ENCODE measurements at places on chromosomes 7 and 10.

DNA sequence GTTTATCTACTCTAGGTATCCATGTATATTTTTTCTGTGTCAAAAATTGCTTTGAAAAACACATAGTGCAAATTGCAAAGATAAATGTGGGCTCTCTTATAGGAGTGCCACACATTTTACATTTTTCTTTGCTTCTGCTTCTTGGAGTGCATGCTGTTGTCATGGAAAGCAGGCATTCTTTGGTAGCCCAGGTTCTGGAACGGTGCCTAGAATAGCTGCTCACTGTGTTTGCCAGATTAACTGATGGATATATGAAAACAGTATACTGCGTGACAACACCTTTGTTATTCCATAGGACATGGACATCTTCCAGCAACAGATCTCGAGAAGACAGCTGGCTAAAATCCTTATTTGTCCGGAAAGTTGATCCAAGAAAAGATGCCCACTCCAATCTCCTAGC, 13.4 kb downstream of the NIPSNAP2 start:
- peaks cover 26% of the 10 kb centered on the region for H3K36me3 ChIP-seq
- no peak overlapping the region for H3K4me3 ChIP-seq
- no peak for DNase-seq
- H3K4me1 ChIP-seq: no peaks in the 10 kb centered on the region
- no peaks in the 10 kb centered on the region for H3K27me3 ChIP-seq

DNA sequence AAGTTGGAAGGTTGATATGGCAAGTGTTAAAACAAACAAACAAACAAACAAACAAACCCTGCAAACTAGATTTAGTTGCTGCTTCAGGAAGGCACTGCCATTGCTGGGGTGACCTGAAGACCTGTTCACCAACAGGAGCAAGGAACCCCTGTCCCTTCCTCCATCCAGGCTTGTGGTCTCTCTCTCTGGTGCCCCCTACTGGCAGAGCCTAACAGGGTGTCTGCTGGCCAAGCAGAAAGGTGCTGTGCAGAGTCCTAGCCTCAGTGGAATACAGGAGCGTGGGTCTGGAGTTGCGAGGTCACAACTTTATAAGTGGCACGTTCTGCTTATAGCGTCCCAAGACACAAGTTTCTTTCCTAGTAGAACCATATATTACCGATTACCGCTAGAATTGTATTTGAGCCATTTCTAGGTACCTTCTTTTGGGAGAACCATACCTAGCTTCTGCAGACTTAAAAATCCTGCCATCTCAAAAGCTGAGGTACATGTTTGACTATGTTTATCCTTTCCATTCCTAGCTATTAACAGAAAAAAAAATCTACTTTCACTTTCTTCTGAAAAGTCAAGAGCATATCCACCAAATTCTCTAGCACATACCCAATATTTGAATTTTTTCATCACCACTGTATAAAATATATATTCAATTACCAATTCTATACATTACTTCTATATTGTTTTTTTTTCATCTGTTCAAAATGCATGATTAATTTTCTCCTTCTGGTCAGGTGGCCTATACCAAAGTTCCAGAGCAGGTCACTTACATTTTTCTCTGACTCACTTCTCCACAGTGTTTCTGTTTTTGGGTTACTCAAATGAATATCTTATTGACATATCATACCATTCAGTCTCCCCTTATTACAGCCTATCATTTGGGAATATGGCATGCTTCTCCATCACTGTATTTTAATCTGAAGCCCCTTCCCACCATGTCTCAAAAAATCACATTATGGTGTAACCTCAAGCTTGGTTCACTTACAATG, 29.1 kb upstream of the CALD1 start:
- H3K36me3 ChIP-seq: no peaks in the 10 kb centered on the region
- H3K27me3 ChIP-seq: no peaks in the 10 kb centered on the region
- no peak overlapping the region for H3K4me3 ChIP-seq
- DNase-seq: peak; percentile 76
- no peak overlapping the region for H3K27ac ChIP-seq

- H3K27me3 ChIP-seq: peaks cover 6% of the 10 kb centered on the region
- no peak overlapping the region for H3K27ac ChIP-seq
- no peak for DNase-seq
- H3K4me1 ChIP-seq: no peaks in the 10 kb centered on the region
- H3K36me3 ChIP-seq: no peaks in the 10 kb centered on the region
- no peak overlapping the region for H3K4me3 ChIP-seq
Observed at GRCh38 chr7:29839921-29840320, 33.6 kb downstream of the WIPF3 start.

- peaks cover 20% of the 10 kb centered on the region for H3K4me1 ChIP-seq
- H3K4me3 ChIP-seq: no peak overlapping the region
- no peaks in the 10 kb centered on the region for H3K36me3 ChIP-seq
- peaks cover 98% of the 10 kb centered on the region for H3K27me3 ChIP-seq
- no peak for DNase-seq
Observed at GRCh38 chr7:27148756-27149641, 1.4 kb upstream of the HOXA6 start.

DNA sequence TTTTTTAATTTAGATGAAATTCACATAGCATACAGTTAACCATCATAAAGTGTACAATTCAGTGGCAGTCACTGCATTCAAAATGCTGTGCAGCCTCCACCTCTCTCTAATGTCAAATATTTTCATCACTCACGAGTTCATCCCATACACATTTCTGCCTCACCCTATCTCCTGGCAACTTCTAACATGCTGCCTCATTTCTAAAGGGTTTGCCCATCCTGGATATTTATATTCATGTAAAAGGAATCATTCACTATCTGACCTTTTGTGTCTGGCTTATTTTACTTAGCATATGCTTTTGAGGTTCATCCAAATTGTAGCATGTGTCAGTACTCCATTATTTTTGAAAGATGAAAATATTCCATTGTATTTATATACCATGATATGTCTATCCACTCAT, 286.9 kb upstream of the VSTM2A start:
- H3K27me3 ChIP-seq: no peaks in the 10 kb centered on the region
- no peak overlapping the region for H3K27ac ChIP-seq
- no peaks in the 10 kb centered on the region for H3K36me3 ChIP-seq
- DNase-seq: no peak
- H3K4me1 ChIP-seq: no peaks in the 10 kb centered on the region
- no peak overlapping the region for H3K4me3 ChIP-seq

DNA sequence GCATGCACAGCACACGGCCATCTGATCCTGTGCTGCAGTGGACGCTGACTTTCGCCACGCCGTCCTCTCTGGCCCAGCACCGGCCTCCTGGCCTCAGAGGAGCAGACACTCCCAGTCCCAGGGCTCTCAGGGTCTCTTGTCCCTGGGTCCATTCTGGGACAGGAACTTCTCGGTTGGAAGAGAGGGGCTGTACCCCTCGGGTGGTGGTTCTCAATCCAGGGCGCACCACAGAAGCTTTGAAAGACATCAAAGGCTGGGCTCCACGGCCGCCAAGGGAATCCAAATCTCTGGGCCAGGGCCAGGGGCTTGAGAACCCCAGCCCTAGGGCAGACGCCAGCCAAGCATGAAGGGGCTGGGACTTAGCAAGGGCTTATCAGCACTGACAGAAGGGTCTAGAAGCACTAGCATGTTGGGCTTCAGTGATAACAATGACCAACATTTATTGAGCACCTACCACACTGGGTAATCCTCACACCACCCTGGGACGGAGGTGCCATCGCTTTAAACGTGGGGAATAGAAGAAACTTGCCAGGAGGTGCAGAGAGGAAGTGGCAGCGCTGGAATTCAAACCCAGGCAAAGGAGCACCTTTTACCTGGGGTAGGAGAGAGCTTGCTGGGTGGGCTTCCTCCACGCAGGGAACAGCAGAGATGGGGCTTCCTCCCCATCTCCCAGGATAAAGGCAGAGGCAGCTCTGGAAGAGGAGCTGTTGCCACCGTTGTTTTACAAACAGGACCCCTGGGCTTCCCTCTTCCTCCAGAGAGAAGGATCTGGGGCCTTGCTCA, 1.8 kb upstream of the PYROXD2 start:
- no peak for DNase-seq
- H3K4me3 ChIP-seq: no peak overlapping the region
- peaks cover 19% of the 10 kb centered on the region for H3K4me1 ChIP-seq
- H3K36me3 ChIP-seq: peaks cover 16% of the 10 kb centered on the region

GRCh38 chr10:64358907-64359306, 837.7 kb downstream of the REEP3 start:
- no peak overlapping the region for H3K4me3 ChIP-seq
- no peaks in the 10 kb centered on the region for H3K27me3 ChIP-seq
- no peaks in the 10 kb centered on the region for H3K4me1 ChIP-seq
- H3K36me3 ChIP-seq: no peaks in the 10 kb centered on the region
- H3K27ac ChIP-seq: no peak overlapping the region

- no peak overlapping the region for H3K27ac ChIP-seq
- no peak overlapping the region for H3K4me3 ChIP-seq
- no peak for DNase-seq
- H3K36me3 ChIP-seq: no peaks in the 10 kb centered on the region
- H3K27me3 ChIP-seq: peaks cover 28% of the 10 kb centered on the region
- H3K4me1 ChIP-seq: no peaks in the 10 kb centered on the region
Observed at GRCh38 chr7:157729566-157729965, 392.8 kb downstream of the DNAJB6 start.

DNA sequence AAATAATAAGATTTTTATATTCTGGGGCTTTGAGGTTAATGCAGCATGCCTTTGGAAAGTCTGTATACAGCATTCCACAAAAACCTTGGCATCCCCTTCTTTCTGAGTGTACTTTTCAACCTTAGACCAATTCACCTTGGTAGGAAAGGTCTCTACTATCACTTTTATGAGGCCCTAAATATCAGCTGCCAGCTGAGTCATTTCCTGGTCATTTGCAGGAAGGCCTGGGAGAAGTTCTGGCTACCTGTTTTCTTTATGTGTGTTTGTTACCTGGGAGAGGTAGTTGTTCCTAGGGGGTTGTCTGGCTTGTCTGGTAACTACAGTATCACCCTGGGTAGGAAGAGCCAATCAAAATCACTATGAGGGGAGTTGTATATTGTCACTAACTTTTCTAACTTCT, 4.1 kb downstream of the SPAM1 start:
- H3K36me3 ChIP-seq: no peaks in the 10 kb centered on the region
- no peak overlapping the region for H3K4me3 ChIP-seq
- no peaks in the 10 kb centered on the region for H3K27me3 ChIP-seq
- no peaks in the 10 kb centered on the region for H3K4me1 ChIP-seq
- H3K27ac ChIP-seq: no peak overlapping the region
- no peak for DNase-seq

DNA sequence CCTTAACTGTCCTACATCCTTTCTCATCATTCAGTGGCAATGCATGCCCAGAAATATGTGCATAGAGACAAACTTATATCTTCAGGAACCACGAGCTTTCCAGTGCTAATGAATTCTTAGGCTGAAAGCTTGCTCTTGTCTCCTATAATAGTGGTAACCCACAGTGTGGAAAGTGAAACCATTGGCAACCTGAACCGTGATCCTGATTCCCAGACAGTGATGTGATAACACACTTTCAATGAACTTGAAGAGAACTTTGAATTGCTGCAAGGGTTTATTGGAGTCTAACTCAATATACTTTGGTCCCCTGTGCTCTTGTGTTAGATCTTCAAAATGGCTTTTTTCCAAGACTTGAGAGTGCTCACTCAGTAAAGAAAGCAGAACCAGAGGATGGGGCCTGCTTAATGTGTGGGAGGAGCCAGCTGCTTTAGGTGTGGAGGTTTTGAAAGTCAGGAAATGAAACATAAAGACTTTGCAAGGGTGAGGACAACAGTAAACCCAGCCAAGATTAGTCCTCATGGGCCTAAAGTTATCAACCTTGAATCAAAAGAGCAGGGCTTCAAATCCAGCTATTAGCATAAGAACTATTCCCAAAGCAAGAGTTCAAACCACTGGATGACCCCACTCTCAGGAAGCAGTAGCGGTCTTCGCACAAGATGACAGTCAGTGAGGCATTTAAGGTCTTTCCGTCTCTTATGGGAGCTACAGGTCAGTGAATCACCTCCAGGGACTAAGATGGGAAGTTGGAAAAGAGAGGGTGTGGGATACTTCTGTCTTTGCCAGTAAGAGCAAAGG, 332.4 kb upstream of the NRP1 start:
- H3K4me1 ChIP-seq: no peaks in the 10 kb centered on the region
- H3K4me3 ChIP-seq: no peak overlapping the region
- DNase-seq: no peak
- no peak overlapping the region for H3K27ac ChIP-seq
- H3K27me3 ChIP-seq: peaks cover 3% of the 10 kb centered on the region

DNA sequence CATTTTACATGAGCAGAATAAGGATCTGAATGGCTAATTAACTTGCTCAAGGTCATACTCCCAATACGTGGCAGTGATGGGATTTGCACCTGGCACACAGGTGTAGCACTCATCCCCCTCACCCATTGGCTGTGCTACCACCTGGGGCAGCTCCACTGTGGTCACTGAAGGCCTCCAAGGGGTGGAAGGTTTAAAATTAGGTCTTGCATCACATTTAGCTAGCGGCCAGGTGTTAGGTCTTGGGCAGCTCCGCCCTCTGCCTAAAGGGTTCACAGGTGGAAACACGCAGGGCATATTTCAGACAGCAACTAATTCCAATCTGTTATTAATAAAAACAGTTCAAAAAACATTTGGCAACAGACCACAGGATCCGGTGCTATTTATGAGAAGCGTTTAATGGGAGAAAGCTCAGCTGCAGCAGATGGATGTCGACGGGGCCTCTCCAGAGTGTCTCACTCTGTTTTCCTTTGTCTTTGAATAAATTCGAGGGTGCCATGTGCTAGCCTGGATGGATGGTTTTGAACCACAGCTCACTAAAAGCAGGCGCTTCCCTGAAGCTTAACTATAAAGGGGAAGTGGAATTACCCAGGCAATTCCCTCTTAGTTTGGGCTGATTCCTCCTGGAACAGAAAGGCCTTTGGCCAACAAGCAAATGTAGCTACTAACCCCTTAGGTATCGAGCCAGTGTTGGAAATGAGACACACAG, 1017.6 kb downstream of the TYW1 start:
- no peak overlapping the region for H3K4me3 ChIP-seq
- DNase-seq: no peak
- H3K27ac ChIP-seq: no peak overlapping the region
- no peaks in the 10 kb centered on the region for H3K4me1 ChIP-seq
- no peaks in the 10 kb centered on the region for H3K36me3 ChIP-seq

GRCh38 chr7:44791278-44792219, 4.9 kb upstream of the PPIA start:
- no peaks in the 10 kb centered on the region for H3K36me3 ChIP-seq
- H3K4me3 ChIP-seq: no peak overlapping the region
- peaks cover 5% of the 10 kb centered on the region for H3K27me3 ChIP-seq
- no peak for DNase-seq
- H3K4me1 ChIP-seq: peaks cover 12% of the 10 kb centered on the region

- H3K27ac ChIP-seq: no peak overlapping the region
- no peaks in the 10 kb centered on the region for H3K27me3 ChIP-seq
- H3K36me3 ChIP-seq: no peaks in the 10 kb centered on the region
- DNase-seq: no peak
- H3K4me1 ChIP-seq: no peaks in the 10 kb centered on the region
Observed at GRCh38 chr7:98301693-98302470, 20.4 kb downstream of the BRI3 start.

GRCh38 chr10:122206471-122207065, 64.5 kb upstream of the BTBD16 start:
- no peak overlapping the region for H3K4me3 ChIP-seq
- H3K36me3 ChIP-seq: no peaks in the 10 kb centered on the region
- H3K4me1 ChIP-seq: no peaks in the 10 kb centered on the region
- no peaks in the 10 kb centered on the region for H3K27me3 ChIP-seq

- peak; percentile 74 for DNase-seq
- peak overlapping the region; percentile 93 for H3K27ac ChIP-seq
- H3K27me3 ChIP-seq: no peaks in the 10 kb centered on the region
- H3K4me1 ChIP-seq: peaks cover 84% of the 10 kb centered on the region
- H3K4me3 ChIP-seq: peak overlapping the region; percentile 61
Observed at GRCh38 chr7:111083413-111083812, 7.5 kb upstream of the LRRN3 start.
